Cardiac septum (tissue), 1 donor: ENCODE measurements at places on chromosomes 1 and 21. TPM values are rescaled to one million over a fixed set of nuclear protein-coding genes. Genes with fewer than 3 reads are reported as not detected.
A peak's percentile ranks its signal among the peaks of the same experiment; 100 is the strongest.

CFHR4 gene
- total RNA-seq: not detected

HES2 gene
- not detected for total RNA-seq

LRRN2 gene
- total RNA-seq: 1.6 TPM

KDM5B gene
- 21.7 TPM for total RNA-seq

DNA sequence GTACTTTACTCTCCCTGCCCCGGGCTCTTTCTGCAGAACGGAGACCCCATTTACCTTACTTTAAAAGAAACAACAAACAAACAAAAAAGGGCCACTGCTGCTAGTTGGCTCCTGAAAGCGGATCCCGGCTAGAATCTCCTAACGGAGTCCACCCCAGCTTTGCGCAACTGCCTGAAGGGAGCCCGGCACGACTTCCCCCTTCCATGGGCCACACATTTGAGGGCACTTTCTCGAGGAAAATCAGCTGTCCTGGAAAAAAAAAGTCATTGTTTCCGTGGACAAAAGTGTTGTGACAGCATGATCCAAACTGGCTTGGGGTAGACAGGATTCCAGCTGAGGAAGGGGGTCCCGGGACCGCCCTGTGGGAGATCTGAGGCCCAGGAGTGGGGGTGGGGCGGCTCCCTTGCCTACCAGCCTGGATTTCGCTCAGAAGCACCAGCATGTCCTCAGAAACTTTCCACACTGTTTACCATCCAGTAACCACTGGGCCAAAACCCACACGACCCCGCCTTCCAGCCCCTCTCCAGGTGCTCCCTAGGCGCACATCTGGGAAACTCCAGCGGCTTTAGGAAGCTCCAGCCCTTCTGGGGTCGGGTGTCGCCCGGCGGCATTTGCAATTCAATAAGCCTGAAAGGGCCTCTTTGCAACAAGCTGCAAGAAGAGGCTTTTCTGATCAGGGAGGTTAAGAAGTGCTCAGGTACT lies 4.8 kb downstream of the RIPK4 start:
- DNase-seq: peak; percentile 81

GRCh38 chr1:3179471-3179870 lies 110.5 kb downstream of the PRDM16 start:
- no peak for DNase-seq

GRCh38 chr1:227621211-227621610 lies 57.9 kb downstream of the ZNF678 start:
- DNase-seq: no peak

DNA sequence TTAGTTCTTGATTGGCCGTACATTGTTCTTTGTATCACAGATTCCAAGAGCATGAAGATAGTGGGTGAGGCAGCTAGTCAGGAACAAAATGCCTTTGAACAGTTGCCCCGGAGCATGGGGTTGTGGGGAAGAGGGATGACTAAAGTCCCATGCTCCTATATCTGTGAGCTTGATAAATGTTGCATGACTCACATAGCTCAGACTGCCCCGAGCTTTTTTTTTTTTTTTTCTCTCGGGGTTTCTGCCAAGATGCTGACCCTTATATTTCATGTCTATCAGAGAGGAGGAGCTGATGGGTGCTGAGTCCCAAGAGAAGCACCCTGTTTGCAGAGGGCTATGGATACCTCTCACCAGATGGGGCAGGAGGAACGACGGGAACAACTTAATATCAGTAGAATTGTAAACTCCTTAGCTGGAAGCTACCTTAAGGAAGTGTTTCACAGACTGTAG lies 40.6 kb downstream of the SRRM1 start:
- no peak for DNase-seq

GRCh38 chr21:33116676-33117075 lies 46.7 kb downstream of the OLIG1 start:
- DNase-seq: no peak

DNA sequence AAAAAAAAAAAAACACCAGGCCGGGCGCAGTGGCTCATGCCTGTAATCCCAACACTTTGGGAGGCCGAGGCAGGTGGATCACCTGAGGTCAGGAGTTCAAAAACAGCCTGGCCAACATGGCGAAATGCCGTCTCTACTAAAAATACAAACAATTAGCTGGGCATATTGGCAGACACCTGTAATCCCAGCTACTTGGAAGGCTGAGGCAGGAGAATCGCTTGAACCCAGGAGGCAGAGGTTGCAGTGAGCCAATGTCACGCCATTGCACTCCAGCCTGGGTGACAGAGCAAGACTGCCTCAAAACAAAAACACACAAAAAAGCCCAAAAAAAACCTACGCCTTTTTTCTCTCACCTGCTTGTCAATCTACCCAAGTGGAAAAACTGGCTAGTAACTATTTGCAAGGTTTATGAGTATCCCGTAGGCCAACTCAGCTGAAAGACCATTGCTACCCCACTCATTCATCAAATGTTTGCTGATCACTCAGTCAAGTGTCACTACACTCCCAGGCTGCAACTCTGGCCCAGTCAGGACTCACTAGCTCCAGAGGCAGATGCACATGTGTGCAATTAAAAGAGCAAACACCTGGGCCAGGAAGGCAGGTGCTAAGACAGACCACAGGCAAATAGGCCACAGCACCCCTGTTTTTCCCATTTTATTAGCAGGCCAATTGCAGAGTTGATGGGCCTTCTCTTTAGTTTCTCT lies 2.0 kb downstream of the CSRP1 start:
- DNase-seq: no peak

DNA sequence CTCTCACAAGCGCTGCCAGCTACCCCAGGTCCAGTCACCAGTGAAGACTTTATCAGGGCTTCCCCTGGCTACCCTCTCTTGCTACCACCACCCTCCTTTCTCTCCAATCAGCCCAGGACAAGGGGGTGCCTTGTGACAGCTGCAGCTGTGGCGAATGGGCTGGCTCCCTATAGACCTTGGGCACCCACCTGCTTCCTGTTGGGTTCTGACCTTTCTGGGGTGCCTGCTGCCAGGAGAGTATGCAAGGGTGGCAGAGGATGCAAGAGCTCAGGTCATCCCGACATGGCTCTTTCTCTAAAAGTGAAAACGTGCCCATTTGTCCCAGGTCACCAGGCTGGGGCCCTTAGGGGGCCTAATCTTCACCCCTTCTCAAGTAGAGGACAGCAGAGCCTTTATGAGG lies 6.6 kb downstream of the KLHDC8A start:
- no peak for DNase-seq

GRCh38 chr1:57026624-57027354 lies 61.0 kb upstream of the C8B start:
- DNase-seq: no peak

DNA sequence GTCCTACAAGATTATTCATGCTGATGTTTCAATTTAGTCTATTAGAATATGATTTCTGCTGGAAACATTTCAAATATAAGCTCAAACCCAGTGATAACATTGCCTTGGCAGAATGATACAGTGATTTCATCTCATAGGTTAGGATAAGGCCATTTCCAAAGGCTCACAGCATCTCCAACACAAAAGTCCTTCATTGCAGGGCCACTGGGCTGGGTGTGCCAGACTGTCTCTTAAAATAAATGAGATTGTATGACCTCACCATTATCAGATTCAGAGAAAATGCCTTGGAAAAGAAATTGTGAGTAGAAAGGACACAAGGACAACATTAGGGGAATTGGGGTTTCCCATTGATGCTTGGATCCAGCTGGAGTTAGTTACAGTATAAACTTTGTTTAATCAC lies 30.4 kb downstream of the NGF start:
- no peak for DNase-seq

DNA sequence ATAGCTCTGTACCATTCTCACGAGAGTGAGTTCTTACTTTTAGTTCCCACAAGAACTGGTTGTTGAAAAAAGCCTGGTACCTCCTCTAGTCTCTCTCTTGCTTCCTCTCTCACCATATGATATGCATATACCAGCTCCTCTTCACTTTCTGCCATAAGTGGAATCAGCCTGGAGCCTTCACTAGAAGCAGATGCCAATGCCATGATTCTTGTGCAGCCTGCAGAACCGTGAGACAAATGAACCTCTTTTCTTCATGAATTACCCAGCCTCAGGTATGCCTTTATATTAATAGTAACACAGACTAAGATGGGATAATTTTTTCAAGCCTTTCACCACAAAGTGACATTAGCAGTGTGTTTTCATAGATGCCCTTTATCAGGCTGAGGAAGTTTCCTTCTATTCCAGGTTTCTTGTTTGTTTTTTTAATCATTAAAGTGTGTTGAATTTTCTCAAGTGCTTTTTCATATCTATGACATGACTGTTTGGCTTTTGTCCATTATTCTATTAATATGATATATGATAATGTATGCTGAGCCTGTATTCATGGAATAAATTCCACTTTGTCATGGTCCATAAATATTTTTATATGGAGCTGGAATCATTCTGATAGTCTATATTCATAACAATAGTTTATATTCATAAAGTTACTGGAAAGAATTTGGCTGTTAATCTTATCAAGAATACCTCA lies 40.7 kb upstream of the C1orf185 start:
- no peak for DNase-seq

DNA sequence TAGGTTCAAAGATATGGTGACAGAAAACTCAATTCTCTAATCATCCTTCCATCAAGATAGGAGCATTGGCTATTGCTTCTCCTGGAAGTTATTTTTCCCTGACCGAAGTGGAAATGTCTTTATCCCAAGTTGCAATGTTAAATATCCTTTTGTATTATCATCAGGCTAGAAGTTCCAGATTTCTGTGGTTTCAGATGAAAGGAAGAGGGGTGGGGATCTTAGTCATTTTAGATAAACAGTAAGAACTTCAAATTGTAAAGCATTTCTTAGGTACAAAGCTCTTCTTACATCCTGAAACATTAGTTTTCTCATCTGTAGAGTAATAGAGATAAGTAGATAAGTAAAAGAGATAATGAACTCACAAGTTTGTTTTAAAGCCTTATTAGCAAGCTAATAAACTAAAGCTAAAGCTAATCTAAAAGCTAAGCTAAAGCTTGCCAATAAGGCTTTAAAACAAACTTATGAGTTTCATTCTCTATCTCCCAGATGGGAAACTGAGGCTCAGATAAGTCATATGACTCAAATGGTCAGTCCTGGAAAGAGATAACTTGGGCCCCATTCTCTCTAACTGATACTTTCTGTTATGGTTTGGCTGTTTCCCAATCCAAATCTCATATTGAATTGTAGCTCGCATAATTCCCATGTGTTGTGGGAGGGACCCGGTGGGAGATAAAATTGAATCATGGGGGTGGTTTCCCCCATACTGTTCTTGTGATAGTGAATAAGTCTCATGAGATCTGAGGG lies 99.2 kb upstream of the KCNK2 start:
- no peak for DNase-seq

GRCh38 chr1:100582943-100583342 lies 45.0 kb downstream of the GPR88 start:
- no peak for DNase-seq

- no peak for DNase-seq
Measured at GRCh38 chr21:23968008-23968407, 1639.3 kb downstream of the MRPL39 start.

DNA sequence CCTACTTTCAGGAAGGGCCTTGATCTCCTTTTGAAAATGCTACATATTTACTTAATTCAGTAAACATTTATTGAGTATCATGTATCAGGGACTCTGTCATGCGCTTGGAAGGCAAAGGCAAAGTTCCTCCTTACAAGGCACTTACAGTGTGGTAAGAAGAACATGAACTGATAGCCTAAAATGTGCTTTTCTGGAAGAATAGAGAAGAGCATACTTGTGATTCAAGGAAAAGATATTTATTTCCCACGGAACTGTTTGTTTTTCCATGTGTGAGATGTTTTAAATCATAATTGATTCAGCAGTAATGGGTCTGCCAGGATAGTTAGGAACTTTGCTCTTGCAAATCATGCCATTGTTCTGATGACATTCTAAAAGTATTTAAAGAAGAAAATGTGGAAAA lies 110.1 kb upstream of the ZNHIT6 start:
- DNase-seq: no peak

DNA sequence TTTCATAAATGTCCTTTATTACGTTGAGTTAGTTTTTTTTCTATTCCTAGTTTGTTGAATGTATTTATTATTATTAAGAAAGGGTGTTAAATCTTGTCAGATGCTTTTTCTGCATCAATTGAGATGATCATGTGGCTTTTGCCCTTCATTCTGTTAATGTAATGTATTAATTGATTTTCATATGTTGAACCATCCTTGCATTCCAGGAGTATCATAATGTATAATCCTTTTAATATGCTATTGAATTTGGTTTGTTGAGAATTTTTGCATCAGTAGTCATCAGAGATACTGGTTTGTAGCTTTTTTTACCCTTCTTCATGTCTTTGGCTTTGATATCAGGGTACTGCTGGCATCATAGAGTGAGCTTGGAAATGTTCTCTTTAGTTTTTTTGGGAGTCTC lies 100.0 kb downstream of the POFUT2 start:
- no peak for DNase-seq

DNA sequence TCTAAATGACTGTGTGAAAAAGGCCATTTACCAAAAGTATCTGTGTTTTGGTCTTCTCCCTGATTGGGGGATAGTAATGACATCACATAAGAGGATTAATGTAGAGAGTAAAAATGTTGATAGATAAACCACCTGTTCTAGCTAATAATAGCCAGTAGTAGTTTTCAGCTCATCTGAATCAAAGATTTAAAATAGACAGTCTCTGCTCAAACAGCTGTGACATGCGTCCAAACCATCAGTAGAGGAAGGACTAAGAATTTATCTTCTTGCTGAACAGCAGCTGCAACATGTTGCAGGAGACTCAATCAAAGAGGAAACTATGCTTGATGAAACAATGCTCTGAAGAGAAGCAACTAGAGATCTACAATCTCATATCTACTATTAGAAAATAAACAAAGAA lies 21.4 kb downstream of the TMPRSS15 start:
- DNase-seq: no peak

- no peak for DNase-seq
Measured at GRCh38 chr1:37764414-37764825, 500 bp downstream of the EPHA10 start.

GRCh38 chr1:236451796-236452373 lies 57.8 kb downstream of the EDARADD start:
- DNase-seq: no peak

GRCh38 chr1:21633992-21634805 lies 35.0 kb downstream of the RAP1GAP start:
- DNase-seq: no peak

GRCh38 chr1:162087574-162087973 lies 18.1 kb downstream of the NOS1AP start:
- no peak for DNase-seq

DNA sequence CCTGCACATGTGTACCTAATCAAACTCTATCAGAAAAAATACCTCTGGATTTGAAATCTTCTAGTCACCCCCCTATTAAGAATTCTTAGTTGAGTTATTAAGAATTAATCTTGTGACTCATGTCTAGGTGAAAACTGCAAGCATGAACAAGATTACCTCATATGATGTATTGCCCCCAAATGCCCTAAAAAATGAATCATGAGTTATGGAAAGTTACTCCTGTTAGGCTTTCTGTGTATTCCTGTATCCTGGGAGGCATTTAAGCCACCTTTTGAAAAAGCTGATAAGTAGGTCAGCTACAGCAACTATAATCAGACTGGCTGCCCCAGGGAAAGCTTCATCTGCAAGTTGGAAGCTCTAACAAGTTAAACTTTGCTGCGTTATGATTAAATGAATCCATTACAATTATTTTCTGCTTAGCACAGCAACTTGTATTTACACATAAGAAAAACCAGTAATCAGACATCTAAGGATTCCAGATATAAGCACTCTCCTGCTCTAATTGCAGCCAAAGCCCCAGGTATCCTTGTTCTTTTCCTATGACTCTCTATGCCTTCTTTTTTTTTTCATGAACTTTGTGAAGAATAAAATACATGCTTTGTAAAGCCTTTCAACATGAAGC lies 147.7 kb downstream of the NTPCR start:
- no peak for DNase-seq
